ENCODE measurements at places on chromosomes 13 and 19. TPM values are rescaled to one million over a fixed set of nuclear protein-coding genes. Genes with fewer than 3 reads are reported as not detected.

Gene CD37
- total RNA-seq: not detected

Gene TJP3
- 20.0 TPM for total RNA-seq

Gene LIM2
- not detected for total RNA-seq

DNA sequence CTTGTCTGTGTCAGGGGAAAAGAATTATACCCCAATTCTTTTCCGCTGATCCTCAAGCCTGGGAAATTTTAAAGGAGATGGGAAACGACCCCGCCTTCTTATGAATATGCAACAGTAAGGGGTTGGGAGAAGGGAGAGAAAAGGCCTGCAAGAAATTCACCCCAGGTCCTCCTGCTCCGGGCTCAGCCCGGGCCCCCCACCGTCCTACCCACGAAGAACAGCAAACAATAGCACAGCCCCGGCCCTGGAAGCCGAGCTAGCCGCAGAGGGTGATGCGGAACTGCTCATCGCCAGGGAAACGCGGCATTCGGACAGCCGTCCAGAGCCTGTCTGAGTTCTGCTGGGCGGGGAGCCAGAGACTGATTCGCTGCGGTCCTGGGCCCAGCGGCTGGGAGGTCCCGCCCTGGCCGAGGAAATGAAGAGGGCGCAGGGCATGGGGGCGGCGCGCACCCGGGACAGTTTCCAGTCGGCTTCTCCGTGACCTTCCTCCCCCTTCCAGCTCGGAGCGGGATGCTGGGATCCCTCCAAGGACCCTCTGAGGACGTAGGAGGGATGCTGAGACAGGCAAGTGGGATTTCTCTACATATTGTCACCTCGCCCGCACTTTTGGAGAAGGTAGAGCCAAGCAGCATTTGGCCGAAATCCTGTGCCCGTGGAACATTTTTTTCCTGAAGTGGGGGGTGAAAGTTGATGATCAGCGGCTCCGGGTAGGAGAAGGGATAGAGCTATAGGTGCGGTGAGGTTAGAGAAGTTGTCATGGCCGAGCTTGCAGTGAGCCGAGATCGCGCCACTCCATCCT is 82.3 kb upstream of the C1QTNF9B start:
- peak; percentile 77 for DNase-seq

DNA sequence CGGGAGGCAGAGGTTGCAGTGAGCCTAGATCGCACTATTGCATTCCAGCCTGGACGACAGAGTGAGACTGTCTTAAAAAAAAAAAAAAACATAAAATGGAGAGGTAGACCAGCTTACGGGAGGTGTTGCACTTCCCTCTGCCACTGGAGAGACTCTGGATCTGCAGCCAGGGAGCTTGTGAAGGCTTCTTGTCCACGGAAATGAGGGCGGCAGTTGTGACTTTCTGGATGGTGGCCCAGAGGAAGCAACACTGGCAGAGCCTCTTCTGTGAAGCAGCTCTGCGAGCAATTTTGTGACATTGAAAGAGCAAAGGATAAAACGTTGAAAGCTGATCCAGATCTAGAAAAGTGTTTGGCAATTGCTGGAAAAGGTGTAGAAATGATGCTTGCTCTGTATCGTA is 10.4 kb downstream of the SPINT2 start:
- no peak for DNase-seq

DNA sequence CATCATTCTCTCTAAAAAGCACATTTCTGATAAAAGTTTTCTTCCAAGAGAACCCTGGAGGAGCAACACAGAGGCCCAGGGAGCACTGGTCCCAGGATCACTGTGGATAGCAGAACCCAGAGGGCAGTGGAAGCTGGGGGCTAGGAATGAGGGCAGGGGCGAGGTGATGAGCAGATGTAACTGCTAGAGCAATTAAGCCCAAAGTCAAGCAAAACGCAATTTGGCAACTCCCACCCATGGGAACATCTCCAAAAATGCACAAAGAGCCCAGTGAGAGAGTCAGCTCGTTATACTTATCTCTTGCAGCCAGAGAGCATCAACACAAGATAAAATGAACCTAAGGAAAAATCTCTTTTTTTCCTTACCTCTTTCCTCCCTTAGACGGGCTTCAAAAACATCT is 284.2 kb downstream of the TBC1D4 start:
- DNase-seq: no peak

Data from type B pancreatic cell (in vitro differentiated cells).